ENCODE measurements at places on chromosomes 5 and 9.

DNA sequence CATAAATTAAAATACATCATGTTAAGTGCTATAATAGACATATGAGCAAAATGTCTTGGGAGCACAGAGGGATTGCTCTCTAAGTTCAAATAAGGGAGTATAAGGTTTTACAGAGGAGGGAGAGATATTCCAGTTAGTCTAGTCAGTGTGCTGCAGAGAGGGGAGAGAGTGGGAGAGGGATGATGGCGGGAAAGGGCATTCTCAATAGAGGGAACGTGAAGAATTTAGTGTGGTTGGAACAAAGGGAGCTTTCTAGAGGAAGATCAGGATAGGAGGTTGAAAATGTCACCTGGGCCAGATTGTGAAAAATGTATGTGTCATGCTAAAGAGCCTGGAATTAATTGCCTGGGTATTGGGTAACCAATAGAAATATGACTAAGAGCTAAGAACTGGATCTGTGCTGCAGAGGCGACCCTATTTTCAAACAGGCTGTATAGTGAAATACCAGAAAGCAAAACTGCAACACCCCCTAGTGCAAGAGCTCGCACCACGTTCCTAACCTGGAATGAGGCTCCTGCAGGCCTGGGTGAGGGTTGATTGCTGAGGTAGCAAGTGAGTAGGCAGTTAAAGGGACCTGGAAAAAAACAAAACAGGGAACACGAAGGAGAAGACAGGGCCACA, 791.8 kb upstream of the C9orf72 start:
- DNase-seq: no peak

GRCh38 chr9:12958279-12958678, 183.5 kb downstream of the LURAP1L start:
- DNase-seq: no peak

GRCh38 chr9:135971892-135972291, 10.7 kb upstream of the UBAC1 start:
- DNase-seq: no peak

GRCh38 chr5:96226941-96227552, 206.0 kb downstream of the PCSK1 start:
- no peak for DNase-seq

- no peak for DNase-seq
These were observed 78.0 kb upstream of the SPRY4 start for GRCh38 chr5:142402752-142403318.

DNA sequence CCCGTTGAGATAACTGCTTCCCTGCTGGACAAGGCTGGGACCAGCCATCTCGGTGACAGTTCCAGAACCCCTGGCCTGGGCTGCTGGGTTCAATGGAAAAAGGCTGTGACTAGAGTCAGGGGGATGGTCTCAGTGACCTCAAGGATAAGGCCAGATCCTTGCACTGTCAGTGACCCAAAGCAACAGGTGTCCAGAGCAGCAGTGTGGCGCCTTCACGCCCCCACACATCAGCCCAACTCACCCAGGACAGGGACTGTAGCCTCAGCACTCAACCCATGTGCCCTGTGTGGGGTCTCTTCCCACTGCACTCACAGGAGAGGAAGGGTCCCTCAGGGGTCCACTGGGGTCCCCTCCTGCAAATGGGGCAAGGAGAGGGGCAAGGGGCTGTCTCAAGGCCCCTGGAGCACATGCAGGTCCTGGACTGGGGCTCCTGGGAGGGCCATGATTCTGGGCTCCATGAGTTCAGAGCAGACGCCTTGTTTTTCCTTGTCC, 698 bp upstream of the LCN2 start:
- DNase-seq: no peak

DNA sequence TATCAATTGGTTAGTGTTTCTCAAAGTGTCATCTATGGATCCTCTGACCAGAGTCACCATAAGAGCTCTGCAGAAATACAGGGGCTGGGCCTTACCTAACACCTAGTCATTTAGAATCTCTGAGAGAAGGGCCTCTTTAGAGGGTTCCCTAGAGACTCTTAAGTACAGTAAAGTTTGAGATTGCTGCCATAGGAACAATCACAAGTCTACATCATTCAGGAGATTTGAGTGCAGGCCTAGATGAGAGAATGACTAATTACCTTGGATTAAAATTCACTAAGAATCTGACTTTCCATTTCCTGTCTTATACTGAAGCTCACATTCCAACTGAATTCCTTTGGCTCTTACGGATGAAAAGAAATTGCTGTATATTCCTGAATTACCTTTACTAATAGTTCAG, 182.1 kb upstream of the PTGER4 start:
- no peak for DNase-seq

DNA sequence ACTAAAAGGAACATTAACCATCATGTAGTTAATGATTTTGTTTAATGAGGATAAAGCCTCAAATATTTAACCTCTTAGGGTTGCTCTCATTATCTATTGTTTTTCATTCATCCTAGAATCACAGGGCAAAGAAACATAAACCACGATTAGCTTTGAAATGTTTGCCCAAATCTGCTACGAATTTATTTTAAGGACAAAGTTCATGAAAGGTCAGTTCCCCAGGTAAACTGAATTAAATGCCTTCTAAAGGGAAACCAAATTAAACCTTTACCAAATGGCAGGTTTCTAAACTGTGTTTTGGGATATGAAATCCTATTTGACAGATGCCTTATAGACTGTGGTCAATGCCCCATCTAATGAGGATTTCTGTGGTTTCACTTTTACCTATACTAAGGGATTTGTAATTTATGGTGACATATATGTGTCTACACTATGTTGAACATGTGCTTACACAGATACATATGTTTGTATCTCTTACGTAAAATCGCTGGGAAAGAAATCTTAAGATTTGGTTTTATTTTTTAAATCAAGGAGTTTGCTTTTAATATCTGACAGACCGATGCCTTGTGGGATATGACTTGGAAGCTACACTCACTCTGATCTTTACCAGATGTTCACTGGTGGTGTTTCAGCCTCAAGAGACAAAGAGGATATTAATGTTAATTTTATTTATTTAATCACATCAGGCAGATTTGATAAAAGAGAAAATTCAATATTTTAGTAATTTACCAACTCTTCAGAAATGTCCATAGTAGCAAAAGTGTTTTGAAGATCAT, 188.4 kb downstream of the GLIS3 start:
- no peak for DNase-seq

DNA sequence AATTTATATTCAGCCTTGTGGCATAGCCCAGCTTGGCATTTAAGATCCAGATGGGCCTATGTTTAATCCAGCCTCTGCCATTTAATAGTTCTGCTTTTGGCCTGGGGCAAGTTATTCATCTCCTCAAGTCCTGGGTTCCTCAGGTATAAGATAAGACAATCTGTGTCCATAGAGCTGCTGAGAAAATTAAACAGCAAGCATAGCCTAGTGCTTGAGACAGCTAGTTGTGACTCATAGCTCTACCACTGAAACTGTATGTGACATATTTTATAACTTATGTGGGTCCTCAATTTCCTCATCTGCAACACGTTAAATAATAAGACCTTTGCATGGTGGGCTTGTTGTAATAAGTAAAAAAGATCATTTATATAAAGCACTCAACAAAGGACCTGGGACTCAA, 53.3 kb upstream of the ATP10B start:
- no peak for DNase-seq
